ENCODE measurements at places on chromosomes 2 and 18.

- no peak overlapping the region for H3K27ac ChIP-seq
- no peaks in the 10 kb centered on the region for H3K36me3 ChIP-seq
- H3K4me3 ChIP-seq: no peak overlapping the region
- DNase-seq: no peak
- no peaks in the 10 kb centered on the region for H3K4me1 ChIP-seq
Measured at GRCh38 chr2:6186332-6187151, 494.4 kb downstream of the SOX11 start.

- no peak overlapping the region for H3K4me3 ChIP-seq
- H3K27ac ChIP-seq: no peak overlapping the region
- H3K27me3 ChIP-seq: no peaks in the 10 kb centered on the region
- no peaks in the 10 kb centered on the region for H3K4me1 ChIP-seq
Measured at GRCh38 chr18:64972545-64972944, 778.3 kb upstream of the CDH7 start.

- H3K4me1 ChIP-seq: peaks cover 9% of the 10 kb centered on the region
- no peaks in the 10 kb centered on the region for H3K36me3 ChIP-seq
- H3K4me3 ChIP-seq: no peak overlapping the region
- no peak overlapping the region for H3K27ac ChIP-seq
- DNase-seq: no peak
Measured at GRCh38 chr2:214674278-214674677, 135.2 kb downstream of the BARD1 start.

DNA sequence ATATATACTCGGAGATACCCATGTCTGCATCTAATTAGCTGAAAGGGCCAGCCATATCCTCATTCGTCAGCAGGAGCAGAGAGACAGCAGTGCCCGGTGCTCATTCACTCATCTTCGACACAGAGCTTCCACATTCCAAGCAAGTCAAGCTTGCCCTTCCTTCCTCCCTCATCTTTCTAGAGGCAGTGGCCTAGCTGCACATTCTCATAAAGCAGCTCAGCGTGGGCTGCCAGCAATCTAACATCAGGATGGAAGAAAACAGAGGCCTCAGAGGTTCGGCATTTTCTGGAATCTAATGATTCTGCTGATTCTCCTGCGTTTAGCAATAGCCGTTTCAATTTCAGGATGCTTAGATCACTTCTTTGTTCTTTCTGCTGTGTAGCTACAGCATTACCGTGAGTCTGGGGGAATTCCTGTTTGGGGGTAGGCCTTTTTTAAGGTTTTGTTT lies 68.8 kb downstream of the CLHC1 start:
- peaks cover 4% of the 10 kb centered on the region for H3K4me1 ChIP-seq
- no peaks in the 10 kb centered on the region for H3K27me3 ChIP-seq
- DNase-seq: no peak
- H3K27ac ChIP-seq: no peak overlapping the region

- H3K4me3 ChIP-seq: no peak overlapping the region
- H3K4me1 ChIP-seq: no peaks in the 10 kb centered on the region
- no peak for DNase-seq
- no peaks in the 10 kb centered on the region for H3K27me3 ChIP-seq
- H3K27ac ChIP-seq: no peak overlapping the region
Measured at GRCh38 chr18:35073186-35074105, 32.2 kb downstream of the MAPRE2 start.
